ENCODE measurements at places on chromosomes 12 and 14. TPM values are rescaled to one million over a fixed set of nuclear protein-coding genes. Genes with fewer than 3 reads are reported as not detected.

DNA sequence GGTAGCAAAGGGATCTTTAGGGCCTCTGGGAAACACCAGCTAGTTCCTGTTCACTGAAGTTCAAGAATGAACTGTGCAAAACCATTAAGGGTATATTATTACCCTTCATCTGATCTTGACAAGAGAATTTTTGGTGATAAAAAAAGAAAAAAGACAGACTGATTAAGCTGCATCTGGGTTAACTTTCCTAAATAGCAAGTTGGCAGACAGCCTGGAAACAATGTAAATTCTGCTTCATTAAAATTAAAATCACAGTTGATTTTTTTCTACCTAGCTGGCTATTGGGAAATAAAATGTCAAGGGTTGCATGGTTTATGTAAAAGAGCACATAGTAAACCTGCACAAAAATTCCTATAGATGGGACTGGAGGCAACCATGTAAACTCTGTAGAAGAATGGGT lies 126.6 kb upstream of the PRKD1 start:
- no peak for DNase-seq

DNA sequence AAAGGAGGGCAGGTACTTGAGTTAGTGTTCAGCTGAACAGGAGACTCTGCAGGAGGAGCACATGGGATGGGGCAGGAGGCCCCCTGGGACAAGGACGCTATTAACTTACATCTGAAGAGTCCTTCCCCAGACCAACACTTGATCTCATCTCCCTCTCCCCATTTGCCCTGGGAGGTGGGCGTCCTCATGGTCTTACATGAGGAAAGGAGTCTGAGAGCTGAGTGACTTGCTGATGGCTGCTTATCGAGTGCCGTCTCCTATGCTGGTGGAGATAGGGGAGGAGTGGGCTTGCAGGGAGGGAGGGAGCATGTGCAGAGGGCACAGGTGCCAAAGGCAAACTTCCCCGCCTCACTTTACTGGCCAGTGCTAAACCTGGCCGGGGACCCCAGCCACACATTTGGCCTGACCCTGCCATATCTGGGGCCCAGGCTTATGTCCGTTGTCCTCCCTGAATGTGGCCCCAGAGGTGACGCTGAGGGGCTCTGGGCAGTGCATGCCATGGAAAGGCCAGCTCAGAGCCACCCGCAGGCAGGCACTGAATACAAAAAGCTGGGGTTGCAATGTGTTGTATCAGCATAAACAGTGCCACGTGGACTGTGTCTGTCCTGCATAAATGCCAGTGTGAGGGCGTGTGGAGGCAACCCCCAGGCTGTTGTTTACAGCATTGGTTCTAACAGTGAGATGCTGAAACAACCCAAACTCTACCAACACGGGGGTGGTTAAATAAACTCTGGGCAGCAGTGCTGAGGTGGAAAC lies 29.4 kb downstream of the FAIM2 start:
- no peak for DNase-seq

Gene GNB3
- polyA plus RNA-seq = 5.3 TPM

DNA sequence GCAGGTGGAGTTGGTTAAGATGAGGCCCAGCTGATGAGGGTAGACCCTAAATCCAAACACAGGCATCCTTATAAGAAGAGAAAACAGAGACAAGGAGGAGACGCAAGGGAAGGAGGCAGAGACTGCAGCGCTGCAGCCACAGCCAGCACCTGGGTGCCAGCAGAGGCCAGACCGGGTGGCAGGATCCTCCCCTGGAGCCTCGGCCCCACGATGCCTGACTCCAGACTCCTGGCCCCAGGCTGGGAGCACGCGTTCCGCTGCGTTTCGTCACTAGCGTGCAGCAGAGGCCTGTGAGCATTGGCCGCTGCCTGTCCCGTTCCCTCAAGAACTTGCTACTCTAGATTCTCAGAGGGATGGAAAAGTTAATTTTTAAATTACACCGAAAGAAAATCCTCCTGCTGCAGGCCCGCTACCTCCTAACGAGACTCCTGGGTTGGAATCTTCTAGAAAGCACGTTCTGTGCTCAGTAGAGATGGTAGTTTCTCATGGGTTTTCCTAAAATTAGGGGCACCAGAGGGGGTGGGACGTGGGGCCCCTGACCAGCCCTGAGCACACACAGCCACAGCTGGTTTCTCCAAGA lies 57.7 kb upstream of the FBRSL1 start:
- no peak for DNase-seq

Gene PELI2
- 8.5 TPM for polyA plus RNA-seq

- no peak for DNase-seq
Measured at GRCh38 chr14:99147366-99147740, 124.6 kb downstream of the BCL11B start.

DNA sequence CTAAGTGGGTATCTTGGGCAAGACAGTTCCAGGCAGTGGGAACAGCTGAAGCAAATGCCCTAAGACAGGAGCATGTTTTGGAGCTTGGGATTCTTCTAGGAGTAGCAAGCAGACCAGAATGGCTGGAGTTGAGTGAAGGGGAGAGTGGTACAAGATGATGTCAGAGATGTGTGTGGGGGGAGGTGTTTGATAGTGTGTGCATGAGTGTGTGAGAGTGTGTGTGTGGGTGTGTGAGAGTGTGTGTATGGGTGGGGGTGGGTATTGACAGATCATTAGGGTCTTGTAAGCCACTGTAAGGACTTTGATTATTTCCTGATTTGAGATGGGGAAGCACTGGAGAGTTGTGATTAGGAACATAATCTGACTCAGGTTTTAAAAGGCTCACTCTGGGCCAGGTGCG lies 78.4 kb downstream of the TTC8 start:
- DNase-seq = no peak

Gene GNG2
- 7.6 TPM for polyA plus RNA-seq

- DNase-seq = peak; percentile 65
Measured at GRCh38 chr12:68319988-68320623, 12.1 kb downstream of the MDM1 start.

Gene CEBPE
- not detected for polyA plus RNA-seq

Gene FAM181A
- not detected for polyA plus RNA-seq

DNA sequence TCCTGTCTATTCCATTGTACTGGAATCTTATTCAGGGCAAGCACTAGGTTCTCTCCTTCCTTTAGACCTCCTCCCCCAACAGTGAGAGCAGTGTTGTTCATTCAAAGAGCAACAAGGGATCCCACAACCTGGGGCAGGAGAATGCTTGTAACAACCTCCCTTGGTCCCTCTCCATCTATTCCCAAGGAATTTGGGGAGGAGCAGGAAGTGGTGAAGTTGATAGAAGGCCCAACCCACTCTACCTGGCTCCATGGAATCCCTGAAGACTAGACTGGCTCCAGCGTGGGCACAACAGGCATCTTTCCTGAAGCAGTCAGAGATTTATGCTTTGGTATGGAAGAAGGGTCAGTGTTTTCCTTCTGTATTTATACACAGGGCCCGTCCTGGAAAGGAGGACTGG lies 33.4 kb upstream of the CISTR start:
- DNase-seq = no peak

Measured in BJ (cell line).